ENCODE measurements at places on chromosomes 2 and 18. TPM values are rescaled to one million over a fixed set of nuclear protein-coding genes. Genes with fewer than 3 reads are reported as not detected.
A peak's percentile ranks its signal among the peaks of the same experiment; 100 is the strongest.

The SERPINB4 gene
- total RNA-seq = not detected

The NR4A2 gene
- 0.10 TPM for total RNA-seq

The MOCOS gene
- 3.3 TPM for total RNA-seq

The VWC2L gene
- not detected for total RNA-seq

The CKAP2L gene
- 18.0 TPM for total RNA-seq

The CD8B gene
- not detected for total RNA-seq

DNA sequence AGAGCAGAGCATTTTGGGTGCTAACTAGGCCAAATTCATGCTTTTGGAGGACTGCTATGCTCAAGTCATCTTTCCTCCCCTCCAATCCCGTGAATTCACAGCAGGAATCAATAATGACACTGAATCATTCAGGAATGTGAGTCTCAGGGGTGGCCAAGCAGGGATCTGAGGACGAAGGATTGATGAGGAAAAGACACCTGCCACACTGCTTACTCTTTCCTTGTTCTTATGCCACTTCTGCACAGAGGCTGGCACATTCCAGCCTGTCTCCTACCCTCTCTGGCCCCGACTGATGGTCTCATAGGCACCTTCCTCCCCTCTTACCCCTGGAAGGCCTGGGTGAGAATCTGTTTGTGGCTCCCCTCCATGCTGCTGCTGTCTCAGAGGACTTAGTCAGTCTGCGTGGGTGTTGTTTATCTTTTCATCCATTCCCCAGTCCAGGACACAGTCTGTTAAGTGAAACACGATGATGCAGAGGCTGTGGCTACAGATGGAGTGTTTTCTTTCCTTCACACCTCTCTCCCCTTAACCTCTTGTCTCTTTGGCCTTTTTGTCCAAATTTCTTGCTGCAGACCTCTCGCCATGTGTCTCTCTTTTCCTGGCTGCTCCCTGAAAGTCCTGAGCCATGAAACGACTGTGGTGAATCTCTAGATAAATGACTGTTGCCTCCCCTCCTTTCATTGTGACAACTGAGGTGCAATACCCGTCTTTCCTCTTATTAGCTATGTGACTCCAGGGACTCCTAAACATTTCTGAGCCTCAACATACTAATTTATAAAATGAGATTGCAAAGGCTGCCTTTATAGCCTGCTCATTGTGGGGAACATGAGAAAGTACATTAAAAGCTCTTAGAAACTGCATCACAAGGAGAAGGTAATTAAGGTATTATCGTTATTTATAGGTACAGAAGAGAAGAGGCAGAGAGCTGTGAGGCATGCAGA, 86.9 kb downstream of the RDH14 start:
- peak; percentile 45 for DNase-seq

GRCh38 chr2:26552641-26553374, 74.9 kb upstream of the OTOF start:
- no peak for DNase-seq

GRCh38 chr2:237549643-237550415, 16.5 kb upstream of the PRLH start:
- no peak for DNase-seq

DNA sequence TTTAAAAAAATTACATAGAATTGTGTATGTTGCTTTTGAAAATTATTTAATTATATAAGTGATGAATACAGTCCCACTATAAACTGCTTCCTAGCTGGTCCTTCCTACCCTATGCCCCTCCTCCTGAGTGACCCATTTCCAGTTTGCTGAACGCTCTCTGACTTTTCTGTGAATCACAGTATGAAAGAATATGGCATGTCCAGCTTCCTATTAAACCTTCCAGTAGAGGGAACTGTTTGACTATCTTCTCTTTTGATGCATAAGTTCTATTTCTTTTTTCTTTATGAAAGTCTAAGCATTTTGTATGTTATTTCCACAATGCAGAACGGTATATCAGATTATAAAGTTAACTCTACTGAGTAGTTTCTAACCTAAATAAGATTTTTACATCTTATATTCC, 41.3 kb downstream of the PSMG2 start:
- peak; percentile 77 for DNase-seq

DNA sequence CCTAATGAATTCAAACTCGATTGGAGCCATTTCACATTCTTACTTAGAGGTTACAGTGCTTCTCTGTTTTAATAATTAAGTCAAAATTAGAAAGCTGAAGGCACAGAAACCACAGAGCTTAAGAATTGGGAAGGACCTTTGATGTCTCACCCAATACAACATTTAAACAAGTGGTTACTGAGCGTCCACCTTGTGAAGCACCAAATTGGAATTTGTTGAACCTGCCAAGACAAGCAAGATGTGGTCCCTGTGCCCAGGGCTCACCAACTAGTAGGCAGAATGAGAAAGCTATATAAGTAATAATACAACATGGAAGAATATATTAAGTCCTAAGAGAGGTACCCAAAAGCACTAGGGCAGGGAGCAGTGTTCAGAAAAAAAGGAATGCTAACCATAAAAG, 64.5 kb upstream of the NPAS2 start:
- DNase-seq = peak; percentile 64

GRCh38 chr18:32930695-32931301, 158.0 kb upstream of the KLHL14 start:
- peak; percentile 52 for DNase-seq

DNA sequence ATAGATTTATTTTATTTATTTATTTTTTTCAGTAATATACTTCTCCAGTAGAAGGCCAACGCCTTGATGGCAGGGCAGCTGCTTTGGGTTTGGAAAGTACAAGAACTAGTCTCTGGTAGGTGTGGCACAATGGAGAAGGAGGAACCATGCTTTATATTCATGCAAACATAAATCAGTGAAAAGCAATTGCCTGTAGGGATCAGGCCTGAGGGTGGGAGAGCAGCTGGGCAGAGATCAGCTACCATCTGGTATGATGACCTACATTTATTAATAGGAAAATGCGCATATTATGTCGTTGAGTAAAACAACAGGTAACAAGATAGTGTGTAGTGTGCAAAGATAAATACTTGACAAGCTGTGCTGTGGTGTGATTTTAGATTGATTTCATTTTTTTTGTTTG, 120.4 kb upstream of the TLK1 start:
- DNase-seq = no peak

DNA sequence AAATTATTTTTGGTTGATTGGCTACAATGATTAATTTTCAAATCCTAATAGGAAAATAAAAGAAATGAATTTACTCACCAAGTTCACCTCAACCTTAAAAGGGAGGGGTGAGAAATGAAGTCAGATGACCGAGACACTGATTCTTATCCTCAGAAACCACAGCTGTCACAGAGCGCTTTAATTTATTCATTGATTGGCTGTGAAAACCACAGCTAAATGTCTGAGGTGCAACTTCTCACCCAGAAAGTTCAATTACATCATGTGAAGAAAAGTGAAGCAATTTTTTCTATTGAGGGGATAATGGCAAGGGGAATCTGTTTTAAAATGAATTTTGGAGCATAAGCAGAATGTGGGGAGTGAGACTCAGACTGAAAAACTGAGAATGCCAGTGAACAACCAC, 128.4 kb downstream of the RNF152 start:
- DNase-seq = peak; percentile 15

DNA sequence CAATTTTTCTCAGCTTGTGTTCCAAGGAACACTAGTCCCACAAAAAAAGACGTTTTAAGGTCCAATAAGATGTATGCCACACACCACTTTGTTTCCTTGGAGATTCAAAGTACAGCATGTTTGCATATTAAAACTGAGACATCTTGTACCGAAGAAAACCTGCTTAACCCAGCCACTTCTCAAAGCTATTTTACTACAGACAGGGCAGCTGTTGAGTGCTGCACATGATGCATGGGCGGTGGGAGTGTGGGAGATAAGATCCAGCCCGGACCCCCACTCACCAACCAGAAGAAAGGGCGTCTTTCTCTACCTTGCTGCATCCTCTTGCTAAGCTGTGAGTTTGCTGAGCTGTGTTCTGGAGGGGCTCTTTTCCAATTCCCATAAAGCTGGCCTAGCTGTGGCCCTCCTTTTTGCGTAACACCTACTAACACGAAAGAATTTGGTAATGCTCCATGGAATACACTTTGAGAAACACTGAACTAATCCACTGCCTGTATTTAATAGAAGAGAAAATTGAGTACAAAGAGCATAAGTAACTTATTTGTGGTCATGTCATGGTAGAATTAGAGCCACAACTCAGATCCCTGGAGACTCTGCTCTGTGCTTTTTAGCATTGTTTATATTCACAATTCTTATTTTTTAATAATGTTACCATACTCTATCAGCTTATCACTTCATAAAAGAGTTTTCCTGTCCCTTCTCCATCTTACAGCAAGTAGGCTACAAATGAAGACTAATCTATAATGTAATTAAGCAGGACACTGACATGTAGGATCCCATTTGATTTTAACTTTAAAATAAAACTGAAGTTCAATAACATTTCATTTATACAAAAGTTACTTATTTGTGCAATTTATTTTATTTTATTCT, 90.0 kb downstream of the PLEKHM3 start:
- DNase-seq = no peak

DNA sequence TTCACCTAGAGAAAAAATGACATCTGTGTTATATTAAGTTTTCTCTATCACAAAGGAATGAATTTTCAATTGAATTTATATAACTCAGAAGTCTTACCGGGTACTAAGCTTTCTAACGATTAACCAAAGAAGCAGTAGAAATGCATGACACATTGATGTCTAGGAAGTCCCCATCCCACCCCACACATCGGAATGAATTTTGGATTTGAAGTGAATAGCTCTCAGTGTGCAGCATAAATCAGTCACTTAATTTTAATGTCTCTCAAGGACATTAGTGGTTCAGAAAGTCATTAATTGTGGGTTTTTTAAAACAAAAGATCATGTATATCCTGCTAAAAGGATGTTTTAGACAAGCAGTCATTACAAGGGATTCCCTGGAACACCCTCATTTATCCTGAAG, 141.4 kb upstream of the PIEZO2 start:
- no peak for DNase-seq

DNA sequence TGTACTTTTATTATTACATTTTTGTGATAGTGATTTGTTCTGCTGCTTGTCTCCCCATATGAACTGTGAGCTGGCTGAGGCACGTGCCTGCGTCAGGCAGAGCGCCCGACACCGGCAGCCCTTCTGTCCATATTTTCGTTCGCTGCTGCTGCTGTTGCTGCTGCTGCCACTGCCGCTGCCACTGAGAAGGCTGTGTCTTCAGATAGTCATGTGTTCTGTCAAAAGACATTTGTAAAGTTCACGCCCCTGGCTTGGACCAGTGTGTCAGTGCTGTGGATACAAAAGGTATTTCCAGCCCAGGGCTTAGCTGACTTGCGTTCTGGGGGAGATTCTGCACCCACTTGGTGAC, 47.0 kb downstream of the TWIST2 start:
- DNase-seq = no peak

GRCh38 chr18:46321955-46322354, 217.8 kb downstream of the HAUS1 start:
- no peak for DNase-seq

GRCh38 chr2:231259104-231259503, 60.7 kb downstream of the ARMC9 start:
- no peak for DNase-seq

GRCh38 chr2:149725234-149725633, 137.7 kb upstream of the MMADHC start:
- no peak for DNase-seq
